ENCODE measurements at places on chromosomes 2 and 18.

- no peak for DNase-seq
Measured at GRCh38 chr2:23513245-23513871, 128.4 kb downstream of the KLHL29 start.

- no peak for DNase-seq
Measured at GRCh38 chr2:129178356-129178755, 801.1 kb upstream of the RAB6C start.

DNA sequence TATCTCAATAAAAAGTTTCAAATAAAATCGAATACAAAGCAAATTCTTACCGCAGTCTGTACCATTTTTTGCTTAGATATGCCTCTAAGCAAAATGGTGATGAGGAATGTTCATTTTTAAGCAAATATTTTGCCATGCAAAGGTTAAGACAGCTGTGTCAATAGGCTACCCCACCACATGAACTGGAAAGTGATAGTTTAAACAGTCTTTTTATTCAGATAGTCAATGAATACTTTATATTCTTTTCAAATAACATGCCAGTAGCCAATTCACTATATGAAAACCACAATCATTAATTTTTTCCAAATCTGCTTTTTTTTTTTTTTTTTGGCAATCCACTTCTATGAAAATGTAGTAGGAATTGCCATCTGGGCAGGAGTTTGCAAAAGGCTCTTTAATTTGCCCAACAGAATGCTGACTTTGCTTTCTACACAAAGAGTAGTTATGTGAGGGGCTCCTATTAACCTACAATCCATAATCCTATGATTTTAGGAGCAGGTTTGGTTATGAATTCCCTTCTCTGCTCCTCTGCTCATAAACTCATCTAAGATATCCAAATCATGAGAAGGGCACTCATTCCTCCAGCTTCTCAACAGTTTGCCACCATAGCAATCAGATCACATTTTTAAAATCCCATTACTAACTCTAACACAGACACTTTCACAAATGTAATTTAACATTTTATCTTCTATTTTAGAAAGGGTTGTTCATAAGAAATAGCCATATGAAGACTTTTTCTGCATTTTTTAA is 69.2 kb downstream of the SLC40A1 start:
- DNase-seq: no peak

- DNase-seq: no peak
Measured at GRCh38 chr2:70757966-70758365, 10.0 kb downstream of the ADD2 start.

DNA sequence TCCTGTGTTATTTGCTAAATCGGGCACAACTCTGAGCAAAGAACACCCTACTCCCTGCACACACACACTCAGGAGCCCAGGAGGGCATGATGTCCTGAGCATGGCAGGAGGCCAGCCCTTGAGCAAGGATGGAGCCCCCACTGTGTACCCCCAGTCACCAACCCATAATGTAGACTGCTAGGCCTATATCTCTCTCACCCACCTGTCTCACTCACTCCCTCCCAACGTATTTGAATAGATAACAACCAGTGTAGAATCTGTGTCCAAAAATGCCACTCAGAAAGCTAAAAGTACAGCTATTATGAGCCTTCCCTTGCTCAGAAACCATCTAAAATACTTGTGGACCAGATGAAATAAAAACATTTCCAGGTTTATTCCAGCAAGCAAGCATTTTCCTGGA is 29.3 kb downstream of the MERTK start:
- DNase-seq: no peak

Data from A549 (cell line).